ENCODE measurements at places on chromosomes 16 and 17.

DNA sequence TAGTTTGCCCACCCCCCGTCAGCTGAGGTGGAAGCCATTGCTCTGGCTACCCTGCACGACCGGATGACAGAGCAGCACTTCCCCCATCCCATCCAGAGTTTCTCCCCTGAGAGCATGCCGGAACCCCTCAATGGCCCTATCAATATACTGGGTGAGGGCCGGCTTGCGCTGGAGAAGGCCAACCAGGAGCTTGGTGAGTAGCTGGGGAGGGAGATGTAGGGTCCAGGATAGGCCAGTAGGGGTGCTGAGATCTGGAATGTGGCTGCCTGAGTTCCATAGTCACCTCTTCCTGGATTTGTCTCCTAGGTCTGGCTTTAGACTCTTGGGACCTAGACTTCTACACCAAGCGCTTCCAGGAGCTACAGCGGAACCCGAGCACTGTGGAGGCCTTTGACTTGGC is 6.4 kb downstream of the PFAS start:
- DNase-seq = no peak

DNA sequence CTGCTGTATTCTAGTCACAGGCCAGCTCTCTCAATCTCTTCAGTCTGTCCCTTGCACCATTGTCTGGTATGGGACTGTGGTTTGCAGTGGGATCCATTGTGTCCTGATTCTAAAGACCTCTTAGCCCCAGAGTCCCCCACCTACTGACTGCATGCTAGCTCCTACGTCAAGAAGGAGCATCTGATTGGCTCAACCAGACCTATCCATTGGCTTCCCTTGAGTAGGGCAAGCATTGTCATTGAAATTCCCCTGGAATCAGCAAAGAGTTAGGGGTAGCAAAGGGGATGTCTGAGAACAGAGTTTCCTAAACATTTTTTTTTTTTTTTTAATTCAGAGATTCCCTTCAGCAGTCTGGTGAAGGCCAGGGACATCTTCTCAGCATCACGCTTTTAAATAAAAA is 175.3 kb upstream of the MPHOSPH6 start:
- DNase-seq = no peak

GRCh38 chr16:86952769-86953168 is 364.4 kb downstream of the C16orf95 start:
- DNase-seq = no peak

- no peak for DNase-seq
Measured at GRCh38 chr17:32356750-32357149, 6.8 kb downstream of the ZNF207 start.

DNA sequence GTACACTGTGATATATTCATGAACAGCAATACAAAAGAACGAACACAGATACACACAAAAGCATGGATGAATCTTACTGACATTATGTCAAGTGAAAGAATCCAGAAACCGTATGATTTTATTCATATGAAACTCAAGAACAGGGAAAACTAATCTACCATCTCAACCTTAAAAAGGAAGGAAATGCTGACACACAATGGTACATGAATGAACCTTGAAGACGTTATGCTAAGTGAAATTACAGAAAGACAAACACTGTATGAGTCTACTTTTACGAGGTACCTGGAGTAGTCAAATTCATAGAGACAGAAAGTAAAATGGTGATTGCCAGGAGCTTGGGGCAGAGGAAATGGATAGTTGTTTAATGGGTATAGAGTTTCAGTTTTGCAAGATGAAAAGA is 8.7 kb upstream of the PRKCB start:
- no peak for DNase-seq

- DNase-seq = no peak
Measured at GRCh38 chr17:38575781-38576180, 30.0 kb downstream of the SRCIN1 start.

GRCh38 chr17:19538095-19539039 is 4.7 kb downstream of the SLC47A1 start:
- no peak for DNase-seq

DNA sequence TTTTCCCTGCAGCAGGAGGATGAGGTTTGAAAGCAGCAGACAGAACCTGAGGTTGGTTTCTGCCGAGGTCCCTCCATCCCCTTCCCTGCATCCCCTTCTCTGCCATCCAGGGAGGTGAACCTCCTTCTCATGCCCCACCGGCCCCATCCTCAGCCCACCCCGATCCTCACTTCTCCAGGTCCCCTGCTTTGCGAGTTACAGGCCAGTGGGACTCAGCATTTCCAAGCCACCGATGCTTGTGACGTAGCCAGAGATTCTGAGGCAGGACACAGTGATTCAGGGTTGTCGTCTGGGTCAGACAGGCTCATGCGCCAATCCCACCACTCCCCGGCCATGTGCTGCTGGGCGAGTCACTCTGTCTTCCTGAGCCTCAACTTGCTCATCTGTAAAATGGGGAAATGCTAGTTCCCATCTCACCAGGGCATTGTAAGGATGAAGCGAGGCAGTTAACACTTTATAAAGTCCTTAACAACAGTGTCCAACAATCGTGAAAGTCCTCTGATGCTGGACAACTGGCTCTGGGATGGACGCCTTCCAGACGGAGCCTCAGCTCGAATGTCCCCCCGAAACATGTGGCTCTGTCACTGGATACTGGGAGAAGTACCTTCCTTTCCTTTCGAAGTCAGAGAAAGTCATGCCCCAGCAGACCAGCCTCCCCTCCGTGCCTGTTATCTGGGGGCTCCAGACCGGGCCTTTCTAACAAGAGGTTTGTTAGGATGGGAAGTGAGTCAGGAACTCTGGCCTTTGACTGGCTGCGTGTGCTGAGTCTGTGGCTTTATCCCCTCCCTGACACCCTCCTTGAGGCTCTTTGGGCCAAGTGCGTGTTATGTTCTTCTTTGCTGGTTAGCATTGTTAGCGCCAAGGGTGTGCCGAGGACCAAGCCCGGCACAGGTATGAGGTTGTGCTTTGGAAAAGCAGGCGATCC is 21.9 kb downstream of the SEC14L5 start:
- DNase-seq = no peak

DNA sequence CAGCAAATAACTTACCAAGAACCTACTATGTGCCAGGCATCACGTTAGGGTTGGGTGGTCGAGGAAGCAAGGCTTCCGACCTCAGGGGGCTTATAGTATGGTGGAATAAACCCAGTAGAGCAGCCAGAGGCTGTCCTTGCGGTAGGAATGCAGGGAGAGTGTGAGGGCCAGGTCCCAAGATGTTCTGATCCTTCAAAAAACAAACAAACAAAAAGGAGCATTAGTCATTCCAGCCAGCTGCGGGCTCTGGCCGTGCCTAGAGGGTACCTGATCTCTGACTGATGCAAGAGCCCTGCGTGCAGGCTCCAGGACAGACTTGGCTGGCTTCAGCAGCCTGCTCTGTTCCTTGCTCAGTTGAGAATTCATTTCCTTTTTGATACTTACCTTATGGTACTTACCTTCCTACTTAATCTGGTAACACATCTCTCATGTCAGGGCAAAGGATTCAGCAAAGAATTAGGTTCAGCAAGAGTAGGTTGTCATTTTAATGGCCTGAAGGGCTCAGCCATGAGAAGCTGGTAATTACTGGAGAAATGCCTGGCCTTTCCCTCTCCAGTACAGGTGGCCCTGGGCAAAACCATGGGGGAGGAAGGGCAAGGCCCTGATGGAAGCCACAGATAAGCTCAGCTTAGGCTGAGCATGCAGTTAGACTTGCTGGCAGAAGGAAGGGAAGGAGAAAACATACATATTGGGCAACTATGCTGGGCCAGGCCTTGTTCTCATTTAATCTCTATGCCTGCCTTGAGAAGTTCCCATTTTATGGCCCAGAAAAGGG is 18.4 kb downstream of the CYB5D2 start:
- no peak for DNase-seq

GRCh38 chr16:57624044-57624688 is 4.3 kb upstream of the ADGRG1 start:
- DNase-seq = no peak

DNA sequence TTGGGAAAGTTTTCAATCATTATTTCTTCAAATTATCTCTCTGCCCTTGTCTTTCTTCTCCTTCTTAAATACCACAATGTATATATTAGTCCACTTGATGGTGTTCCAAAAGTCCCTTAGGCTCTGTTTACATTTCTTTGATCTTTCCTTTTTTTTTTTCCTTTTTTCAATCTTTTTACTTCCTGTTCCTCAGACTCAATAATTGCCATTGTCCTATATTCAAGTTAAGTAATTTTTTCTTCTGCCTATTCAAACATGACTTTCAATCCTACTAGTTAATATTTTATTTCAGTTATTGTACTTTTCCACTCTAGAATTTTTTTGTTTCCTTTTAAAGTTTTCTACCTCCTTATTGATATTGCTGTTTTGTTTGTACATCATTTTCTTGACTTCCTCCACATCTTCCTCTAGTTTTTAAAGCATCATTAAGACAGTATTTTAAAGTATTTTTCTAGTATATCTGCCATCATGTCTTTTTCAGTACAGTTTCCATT is 15.8 kb upstream of the UQCRC2 start:
- DNase-seq = no peak

DNA sequence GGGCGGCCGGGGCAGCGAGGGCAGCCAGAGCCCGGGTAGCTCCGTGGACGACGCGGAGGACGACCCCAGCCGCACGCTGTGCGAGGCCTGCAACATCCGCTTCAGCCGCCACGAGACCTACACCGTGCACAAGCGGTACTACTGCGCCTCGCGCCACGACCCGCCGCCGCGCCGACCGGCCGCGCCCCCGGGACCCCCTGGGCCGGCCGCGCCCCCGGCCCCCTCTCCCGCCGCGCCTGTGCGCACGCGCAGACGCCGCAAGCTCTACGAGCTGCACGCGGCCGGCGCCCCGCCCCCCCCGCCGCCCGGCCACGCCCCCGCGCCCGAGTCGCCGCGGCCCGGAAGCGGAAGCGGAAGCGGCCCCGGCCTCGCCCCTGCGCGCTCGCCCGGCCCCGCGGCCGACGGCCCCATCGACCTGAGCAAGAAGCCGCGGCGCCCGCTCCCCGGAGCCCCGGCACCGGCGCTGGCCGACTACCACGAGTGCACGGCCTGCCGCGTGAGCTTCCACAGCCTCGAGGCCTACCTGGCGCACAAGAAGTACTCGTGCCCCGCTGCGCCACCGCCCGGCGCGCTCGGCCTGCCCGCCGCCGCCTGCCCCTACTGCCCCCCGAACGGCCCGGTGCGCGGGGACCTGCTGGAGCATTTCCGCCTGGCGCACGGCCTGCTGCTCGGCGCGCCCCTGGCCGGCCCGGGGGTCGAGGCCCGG is 36.1 kb upstream of the ZC3H18 start:
- DNase-seq = peak; percentile 78

GRCh38 chr17:71458322-71458721 is 662.5 kb upstream of the SOX9 start:
- DNase-seq = no peak

DNA sequence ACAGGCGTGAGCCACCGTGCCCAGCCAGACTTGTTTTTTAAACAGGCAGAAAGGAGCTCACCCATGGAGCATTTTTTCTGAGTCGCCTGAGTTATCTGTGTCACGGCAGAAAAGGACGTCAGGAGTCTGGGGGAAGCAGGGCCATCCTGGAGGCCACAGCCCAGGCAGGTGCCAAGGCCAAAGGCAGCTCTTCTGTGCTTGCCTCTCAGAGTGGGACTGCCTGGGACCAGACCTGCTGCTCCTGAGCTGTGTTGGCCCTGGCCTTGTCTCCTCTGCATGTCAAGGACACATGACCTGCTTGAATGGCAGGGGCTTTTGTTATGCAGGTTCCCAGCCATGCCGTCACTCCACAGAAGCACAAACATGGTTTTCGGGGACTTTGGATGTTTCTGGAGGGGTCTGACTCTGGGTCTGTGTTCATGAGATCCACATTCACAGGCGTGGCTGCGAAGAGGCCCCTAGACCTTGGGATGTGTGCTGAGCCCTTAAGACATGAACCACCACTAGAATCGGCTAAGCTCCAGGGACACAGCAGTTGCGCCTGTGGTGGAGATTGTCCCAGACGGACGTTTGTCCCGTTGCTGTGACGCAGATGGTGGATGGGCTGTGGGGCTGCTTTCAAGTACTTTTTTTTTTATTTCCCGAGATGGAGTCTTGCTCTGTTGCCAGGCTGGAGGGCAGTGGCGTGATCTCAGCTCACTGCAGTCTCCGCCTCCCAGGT is 33.8 kb downstream of the FOXK2 start:
- no peak for DNase-seq

DNA sequence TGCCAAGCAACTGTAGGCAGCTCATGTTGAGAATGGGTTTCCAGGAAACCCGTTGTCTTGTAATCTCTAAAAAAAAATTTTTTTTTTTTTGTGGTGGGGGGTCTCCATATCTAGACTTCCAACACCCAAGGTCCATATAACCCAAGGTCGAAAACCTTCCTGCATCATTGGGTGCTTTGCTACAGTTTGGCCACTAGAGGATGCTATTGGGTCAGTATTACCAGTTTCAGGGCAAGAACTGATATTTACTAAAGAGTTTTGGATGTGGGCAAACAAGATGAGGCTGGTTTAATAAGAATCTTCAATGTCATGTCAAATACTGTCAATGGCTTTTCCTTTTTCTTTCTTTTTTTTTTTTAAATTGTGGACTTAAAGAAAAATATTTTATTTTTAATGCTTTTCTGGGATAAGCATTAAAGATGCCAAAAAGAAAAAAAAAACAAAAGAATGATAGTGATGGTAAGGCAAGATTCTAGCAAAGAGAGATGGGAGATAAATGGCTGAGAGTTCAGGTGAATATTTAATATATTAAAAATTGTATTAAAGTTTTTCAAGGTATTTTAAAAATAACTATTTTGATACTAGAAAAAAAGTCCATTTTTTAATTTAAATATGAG is 62.2 kb downstream of the DHRS7C start:
- DNase-seq = peak; percentile 8

- DNase-seq = no peak
Measured at GRCh38 chr17:72974605-72975232, 117.8 kb downstream of the SLC39A11 start.

GRCh38 chr16:88466175-88466862 is 13.2 kb downstream of the ZFPM1 start:
- no peak for DNase-seq

GRCh38 chr17:74671031-74671771 is 41.5 kb downstream of the CD300LF start:
- peak; percentile 63 for DNase-seq

DNA sequence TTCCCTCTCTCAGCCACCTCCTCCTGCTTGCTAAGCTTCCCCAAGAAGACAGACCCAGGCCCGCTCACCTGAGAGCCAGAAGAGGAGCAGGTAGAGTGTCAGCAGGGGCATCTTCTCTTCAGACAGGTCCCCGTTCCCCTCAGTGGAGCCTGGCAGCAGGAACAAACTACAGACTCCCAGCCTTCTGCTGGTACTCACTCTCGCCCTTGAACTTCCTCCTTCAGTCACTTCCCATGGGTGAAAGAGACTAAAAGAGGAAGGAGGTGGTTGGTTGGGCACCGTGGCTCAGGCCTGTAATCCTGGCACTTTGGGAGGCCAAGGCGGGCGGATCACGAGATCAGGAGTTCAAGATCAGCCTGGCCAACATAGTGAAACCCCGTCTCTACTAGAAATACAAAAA is at the start of gene CD300LF:
TSS of gene CD300LF (minus strand) at position 168 of the 400 bp plus-strand sequence. CDS start at position 111, 57 bp downstream.
- no peak for DNase-seq

GRCh38 chr17:35795007-35795870 is at the start of gene MMP28:
Gene MMP28 (minus strand): TSS chr17:35795641. CDS start chr17:35795377, 264 bp downstream.
- DNase-seq = peak; percentile 20

GRCh38 chr16:17302620-17303019 is 168.1 kb downstream of the XYLT1 start:
- no peak for DNase-seq
